Renal pelvis (tissue), 12 donors: ENCODE measurements at places on chromosomes 5 and 9. TPM values are rescaled to one million over a fixed set of nuclear protein-coding genes. Genes with fewer than 3 reads are reported as not detected.

PLAA gene
- 43.1 TPM for polyA plus RNA-seq

CCDC171 gene
- polyA plus RNA-seq: 3.5 TPM

CCNB1 gene
- 104 TPM for polyA plus RNA-seq

SLC34A1 gene
- 249 TPM for polyA plus RNA-seq

EPB41L4B gene
- polyA plus RNA-seq: 17.3 TPM

MCTP1 gene
- polyA plus RNA-seq: 5.6 TPM

SAXO1 gene
- polyA plus RNA-seq: 0.14 TPM

TMEM203 gene
- 41.9 TPM for polyA plus RNA-seq

NOL6 gene
- polyA plus RNA-seq: 27.1 TPM

SEC24A gene
- 21.2 TPM for polyA plus RNA-seq

C7 gene
- polyA plus RNA-seq: 118 TPM

SNCB gene
- polyA plus RNA-seq: 0.43 TPM

SWI5 gene
- 32.5 TPM for polyA plus RNA-seq

PGGT1B gene
- polyA plus RNA-seq: 34.6 TPM

LECT2 gene
- 4.1 TPM for polyA plus RNA-seq

SLC4A9 gene
- polyA plus RNA-seq: 36.4 TPM

LHX3 gene
- not detected for polyA plus RNA-seq

ADGRD2 gene
- polyA plus RNA-seq: 0.19 TPM

SELENOP gene
- 425 TPM for polyA plus RNA-seq

CDKN2B-AS1 gene
- 0.13 TPM for polyA plus RNA-seq

ZNF169 gene
- polyA plus RNA-seq: 10.7 TPM

NSG2 gene
- polyA plus RNA-seq: 0.18 TPM

EGFL7 gene
- 60.9 TPM for polyA plus RNA-seq

BSPRY gene
- 10.5 TPM for polyA plus RNA-seq

PDCD1LG2 gene
- 0.09 TPM for polyA plus RNA-seq

FBP2 gene
- polyA plus RNA-seq: 0.18 TPM

FAM81B gene
- 3.0 TPM for polyA plus RNA-seq

FAM151B gene
- polyA plus RNA-seq: 5.0 TPM

LCN15 gene
- polyA plus RNA-seq: 0.06 TPM

LURAP1L gene
- 19.4 TPM for polyA plus RNA-seq

BAAT gene
- polyA plus RNA-seq: 0.31 TPM

TLE1 gene
- 67.6 TPM for polyA plus RNA-seq

UBE2QL1 gene
- 0.82 TPM for polyA plus RNA-seq

GARNL3 gene
- polyA plus RNA-seq: 18.9 TPM

HTR1A gene
- not detected for polyA plus RNA-seq

TRAF2 gene
- 15.3 TPM for polyA plus RNA-seq

DPYSL3 gene
- polyA plus RNA-seq: 30.3 TPM

YIPF5 gene
- polyA plus RNA-seq: 56.5 TPM

ENTR1 gene
- polyA plus RNA-seq: 54.5 TPM

PFN3 gene
- 6.2 TPM for polyA plus RNA-seq

PAIP1 gene
- polyA plus RNA-seq: 124 TPM

IL5 gene
- not detected for polyA plus RNA-seq

SLC45A2 gene
- 0.96 TPM for polyA plus RNA-seq
